ENCODE measurements at places on chromosomes 5 and 9. TPM values are rescaled to one million over a fixed set of nuclear protein-coding genes. Genes with fewer than 3 reads are reported as not detected.

Gene PHYHD1
- 1.1 TPM for total RNA-seq

Gene GPX3
- not detected for total RNA-seq

Gene PDE6A
- not detected for total RNA-seq

Gene PDLIM4
- total RNA-seq: not detected

Gene PCDHB8
- not detected for total RNA-seq

Gene PCDHGB5
- total RNA-seq: 2.8 TPM

Gene RORB
- total RNA-seq: 2.5 TPM

Gene CDH6
- total RNA-seq: not detected

Gene SPRY4
- total RNA-seq: 4.6 TPM

Gene PRRX2
- not detected for total RNA-seq

Gene TAF11L5
- not detected for total RNA-seq

Gene TTC16
- total RNA-seq: 8.1 TPM

Gene HINT1
- total RNA-seq: 287 TPM

Gene WWC1
- not detected for total RNA-seq

Gene TUSC1
- total RNA-seq: 0.71 TPM

Gene PCDHGA1
- total RNA-seq: not detected

Gene NLN
- total RNA-seq: 39.4 TPM

Gene SHISAL2B
- total RNA-seq: not detected

Gene CD14
- 0.92 TPM for total RNA-seq

Gene NRARP
- total RNA-seq: 0.88 TPM

Gene IFNB1
- total RNA-seq: not detected
